ENCODE measurements at places on chromosomes 4 and X.
A peak's percentile ranks its signal among the peaks of the same experiment; 100 is the strongest.

GRCh38 chr4:162853788-162854187 lies 312.9 kb downstream of the NAF1 start:
- no peak for DNase-seq

- no peak for DNase-seq
Measured at GRCh38 chr4:44725726-44726037, 674 bp downstream of the GNPDA2 start.

DNA sequence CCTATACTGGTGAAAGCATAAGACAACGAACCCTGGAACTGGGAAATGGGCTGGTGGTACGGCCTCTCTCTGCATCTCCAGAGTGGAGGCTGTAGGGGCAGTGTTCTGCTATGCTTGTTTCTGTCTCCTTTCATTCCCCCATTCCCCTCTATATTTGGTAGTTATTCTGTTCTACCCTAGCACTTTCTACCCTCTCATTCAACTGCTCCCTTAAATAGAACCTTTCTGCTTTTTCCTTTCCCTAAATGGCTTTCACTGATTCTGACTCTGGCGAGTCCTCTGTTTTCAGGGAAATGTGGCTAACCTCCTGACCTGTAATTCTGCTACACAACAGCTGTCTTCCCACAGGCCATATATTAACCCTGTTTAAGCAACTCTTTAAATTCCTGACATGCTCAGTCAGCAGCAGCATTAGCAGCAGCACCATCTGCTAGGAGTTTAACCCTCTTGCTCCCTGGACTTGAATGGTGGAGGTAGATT lies 94.2 kb downstream of the CXCL13 start:
- DNase-seq, result no peak

GRCh38 chrX:18674417-18674787 lies 2.5 kb upstream of the RS1 start:
- peak; percentile 1 for DNase-seq

DNA sequence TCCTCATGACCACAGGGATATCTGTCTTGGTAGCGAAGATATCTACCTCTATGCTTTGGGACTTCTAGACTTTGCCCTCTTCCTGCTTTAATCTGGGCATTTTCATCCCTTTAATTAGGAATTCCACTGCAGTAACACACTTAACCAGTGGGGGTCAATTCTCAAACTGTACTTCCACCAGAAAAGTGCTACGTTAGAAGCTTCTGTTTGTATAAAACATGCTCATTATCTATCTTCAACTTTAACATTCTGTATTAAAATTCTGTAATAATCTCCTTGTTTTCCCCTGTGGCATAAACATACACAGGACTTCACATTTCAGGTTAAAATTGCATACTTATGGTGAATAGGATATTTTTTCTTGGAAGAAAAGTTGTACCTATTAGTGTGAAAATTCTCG lies 105.6 kb downstream of the AMMECR1 start:
- no peak for DNase-seq

DNA sequence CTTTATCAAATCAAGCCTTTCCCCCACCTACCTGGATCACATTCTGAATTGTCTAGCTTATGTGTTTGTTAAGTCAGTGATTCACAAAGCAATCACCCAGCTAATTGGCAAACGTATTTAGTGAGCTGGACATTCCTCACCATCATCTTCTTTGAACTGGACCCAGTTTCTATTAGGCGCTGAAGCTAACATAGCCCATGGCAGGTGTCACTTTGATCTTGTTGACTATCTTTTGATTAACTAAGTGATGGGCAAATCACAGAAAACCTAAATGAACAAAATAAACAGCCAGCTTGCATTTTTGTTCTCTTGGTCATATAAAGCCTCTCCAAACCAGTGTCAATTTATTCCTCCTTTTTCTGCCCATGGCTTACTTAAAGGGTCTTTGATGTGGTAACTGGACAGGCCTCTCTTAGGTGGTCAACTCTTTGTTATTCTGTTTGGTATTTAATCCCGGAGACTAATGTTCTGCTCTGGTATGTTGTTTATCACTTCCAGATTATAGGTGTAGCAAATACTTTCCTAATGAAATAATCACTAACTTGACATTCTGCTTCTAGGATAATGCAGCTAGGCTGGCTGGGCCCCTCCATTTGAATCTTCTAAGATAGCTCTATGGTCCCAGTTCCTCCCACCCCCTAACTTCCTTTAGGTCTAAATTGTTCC lies 105.3 kb upstream of the SMIM10 start:
- DNase-seq, result no peak

- no peak for DNase-seq
Measured at GRCh38 chr4:38082424-38083385, 122.5 kb downstream of the PTTG2 start.

- no peak for DNase-seq
Measured at GRCh38 chrX:8306291-8306925, 135.3 kb upstream of the VCX2 start.

GRCh38 chrX:109714340-109714958 lies 18.6 kb downstream of the ACSL4 start:
- no peak for DNase-seq

DNA sequence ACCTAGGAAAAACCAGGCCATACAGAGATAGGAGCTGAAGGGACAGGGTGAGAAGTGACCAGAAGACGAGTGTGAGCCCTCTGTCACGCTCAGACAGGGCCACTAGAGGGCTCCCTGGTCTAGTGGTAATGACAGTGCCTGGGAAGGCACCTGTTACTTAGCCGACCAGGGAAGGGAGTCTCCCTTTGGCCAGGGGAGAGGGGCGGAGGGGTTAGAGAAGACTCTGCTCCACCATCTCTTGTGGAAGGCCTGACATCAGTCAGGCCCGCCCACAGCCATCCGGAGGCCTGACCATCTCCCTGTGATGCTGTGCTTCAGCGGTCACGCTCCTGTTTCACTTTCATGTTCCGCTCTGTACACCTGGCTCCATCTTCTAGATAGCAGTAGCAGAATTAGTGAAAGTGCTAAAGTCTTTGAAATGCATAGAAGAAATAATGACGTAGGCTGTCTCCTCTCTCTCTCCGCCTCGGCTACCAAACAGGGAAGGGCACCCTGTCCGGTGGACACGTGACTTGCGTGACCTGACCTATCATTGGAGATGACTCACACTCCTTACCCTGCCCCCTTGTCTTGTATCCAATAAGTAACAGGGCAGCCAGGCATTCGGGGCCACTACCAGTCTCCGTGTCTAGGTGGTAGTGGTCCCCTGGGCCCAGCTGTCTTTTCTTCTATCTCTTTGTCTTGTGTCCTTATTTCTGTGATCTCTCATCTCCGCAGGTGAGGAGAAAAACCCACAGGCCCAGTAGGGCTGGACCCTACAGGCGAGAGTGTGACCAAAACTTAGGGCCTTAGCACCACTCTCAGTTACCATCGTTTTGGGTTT lies 26.7 kb downstream of the HTT-AS start:
- peak; percentile 81 for DNase-seq

GRCh38 chrX:153763989-153764755 lies at the start of gene PLXNB3:
PLXNB3 (plus strand) TSS chrX:153764249; CDS start chrX:153765536, 1,287 bp downstream.
- DNase-seq, result peak; percentile 55

DNA sequence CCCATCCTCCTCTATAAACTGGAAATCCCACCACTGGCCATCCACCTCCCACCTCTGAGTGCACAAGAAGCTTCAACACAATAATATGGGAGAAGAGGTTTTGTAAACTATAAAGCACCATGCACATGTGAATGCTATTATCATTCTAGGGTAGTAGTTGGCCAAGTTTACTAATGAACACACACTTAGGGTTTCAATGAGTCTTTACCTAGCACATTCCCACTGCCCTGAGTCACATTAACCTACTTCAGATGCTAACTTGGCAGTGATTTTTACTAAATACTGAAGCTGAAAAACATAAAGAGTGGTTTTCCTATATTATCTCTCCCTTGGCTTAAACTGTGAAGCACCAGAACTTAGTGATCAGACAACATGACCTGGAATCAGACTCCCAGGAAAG lies 93.9 kb downstream of the SH3KBP1 start:
- no peak for DNase-seq

GRCh38 chrX:38839944-38840343 lies 38.7 kb downstream of the MID1IP1 start:
- no peak for DNase-seq

DNA sequence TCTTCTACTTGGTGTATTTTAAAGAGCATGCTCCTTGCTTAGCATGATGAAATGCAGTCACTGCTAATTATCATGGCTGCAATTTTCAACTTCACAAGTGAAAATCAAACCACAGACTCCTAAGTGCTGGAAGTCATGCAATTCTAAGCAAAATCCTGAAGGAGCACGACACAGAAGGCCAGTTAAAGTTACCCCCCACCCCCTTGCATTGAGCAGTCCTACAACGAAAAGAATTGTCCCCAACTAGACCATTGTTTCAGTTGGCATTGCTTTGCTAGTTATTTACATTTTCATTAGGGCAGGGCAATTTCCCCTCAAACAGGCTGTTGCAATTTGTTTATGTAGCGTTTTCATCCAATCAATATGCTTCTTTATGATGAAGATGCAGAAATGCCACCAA lies 321.2 kb downstream of the PCDH7 start:
- no peak for DNase-seq

GRCh38 chr4:38313999-38314561 lies 349.9 kb upstream of the KLF3 start:
- no peak for DNase-seq

DNA sequence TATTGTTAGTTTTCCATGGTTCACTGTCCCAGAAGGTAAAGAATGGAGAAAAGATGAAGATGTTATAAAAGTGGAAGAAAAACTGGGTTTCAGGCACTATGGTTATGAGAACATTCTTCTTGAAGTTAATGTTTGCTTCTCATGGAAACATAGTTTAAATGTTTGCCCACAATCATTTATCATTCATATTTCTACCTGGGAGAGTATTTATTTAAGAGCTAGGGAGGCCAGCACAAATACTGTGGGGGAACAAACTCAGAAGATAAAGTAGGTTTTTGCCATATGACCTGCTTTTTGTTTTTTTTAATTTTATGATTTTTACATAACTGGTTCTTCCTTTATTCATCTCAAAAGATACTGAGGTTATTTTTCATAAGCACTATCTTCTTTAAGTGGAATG lies 96.8 kb downstream of the GC start:
- no peak for DNase-seq

- DNase-seq, result no peak
Measured at GRCh38 chr4:138673053-138673452, 342.5 kb upstream of the NOCT start.

DNA sequence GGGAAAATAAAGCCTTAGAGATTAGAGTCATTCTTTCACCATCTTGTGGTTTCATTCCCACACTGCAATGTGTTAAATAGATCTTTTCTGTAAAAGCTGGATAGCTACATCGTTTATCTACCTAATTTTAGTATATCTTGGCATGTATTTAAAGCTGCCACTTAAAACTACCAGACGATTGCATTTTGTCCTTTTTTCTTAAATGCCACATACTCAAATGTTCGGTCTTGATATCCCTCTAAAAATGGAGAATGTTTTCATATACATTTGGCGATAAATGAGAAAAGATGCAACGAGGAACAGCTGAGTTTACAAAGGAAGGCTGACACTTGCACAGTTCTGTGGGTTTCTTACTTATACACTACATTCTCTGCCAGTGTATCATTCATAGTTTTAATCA lies 148.3 kb downstream of the CENPC start:
- no peak for DNase-seq

DNA sequence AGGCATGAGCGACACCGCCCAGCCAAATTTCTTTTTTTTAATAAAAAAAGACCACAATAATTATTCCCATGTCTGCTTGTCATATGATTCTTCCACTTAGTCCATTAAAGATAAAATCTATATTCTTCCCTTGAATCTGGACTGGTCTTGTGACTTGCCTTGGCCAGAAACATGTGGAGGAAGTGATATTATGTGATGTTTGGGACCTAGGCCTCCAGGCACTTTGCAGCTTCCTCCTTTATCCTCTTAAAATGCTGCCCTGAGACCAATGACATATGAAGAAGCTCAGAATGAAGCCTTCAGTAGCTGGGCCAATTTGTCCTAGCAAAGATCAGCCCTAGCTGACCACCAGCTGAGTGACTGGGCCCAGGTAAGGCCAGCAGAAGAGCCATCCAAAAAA lies 250.0 kb downstream of the INPP4B start:
- no peak for DNase-seq

- DNase-seq, result no peak
Measured at GRCh38 chr4:154608361-154609252, 3.8 kb downstream of the FGG start.

GRCh38 chrX:7061429-7061828 lies 86.1 kb upstream of the STS start:
- no peak for DNase-seq

DNA sequence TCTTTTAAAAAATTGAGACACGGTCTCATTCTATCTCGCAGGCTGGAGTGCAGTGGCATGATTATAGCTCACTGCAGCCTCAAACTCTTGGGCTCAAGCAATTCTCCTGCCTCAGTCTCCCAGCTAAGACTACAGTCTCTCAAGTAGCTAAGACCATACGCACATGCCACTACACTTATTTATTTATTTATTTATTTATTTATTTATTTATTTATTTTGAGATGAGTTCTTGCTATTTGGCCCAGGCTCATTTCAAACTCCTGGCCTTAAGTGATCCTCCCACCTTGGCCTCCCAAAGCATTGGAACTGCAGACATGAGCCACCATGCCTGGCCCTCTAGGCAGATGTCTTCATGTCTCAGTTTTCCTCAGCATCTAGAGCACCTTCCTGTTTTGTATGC lies 482.2 kb downstream of the CFAP47 start:
- DNase-seq, result no peak

Data from stimulated activated CD8-positive, alpha-beta memory T cell treated with anti-CD3 and anti-CD28 coated beads, Interleukin-7, amount 100 ng/mL, for 48 hours (primary cell).